ENCODE measurements at places on chromosomes 1 and 21. TPM values are rescaled to one million over a fixed set of nuclear protein-coding genes. Genes with fewer than 3 reads are reported as not detected.

The MATN1 gene
- 0.14 TPM for total RNA-seq

The IL12RB2 gene
- 4.6 TPM for total RNA-seq

The AUNIP gene
- total RNA-seq = 4.5 TPM

The KIAA0040 gene
- 14.4 TPM for total RNA-seq

The FAM72A gene
- 8.5 TPM for total RNA-seq

The PRAMEF9 gene
- total RNA-seq = 0.05 TPM

The TFAP2E gene
- total RNA-seq = 0.52 TPM

The TGFB2 gene
- total RNA-seq = 0.94 TPM

The IL20 gene
- total RNA-seq = 0.05 TPM

The TXNDC12 gene
- 43.9 TPM for total RNA-seq

The EPHA8 gene
- total RNA-seq = not detected

The ATP6V1G3 gene
- not detected for total RNA-seq

The CAPN8 gene
- total RNA-seq = 0.38 TPM

The CRABP2 gene
- total RNA-seq = 20.7 TPM

The IL24 gene
- total RNA-seq = 0.09 TPM

The ATP1A2 gene
- total RNA-seq = 0.38 TPM

The TSPAN1 gene
- 1.4 TPM for total RNA-seq

The ABCG1 gene
- 20.5 TPM for total RNA-seq

The BCAN gene
- 0.24 TPM for total RNA-seq

The NUP210L gene
- total RNA-seq = 0.14 TPM

The CD52 gene
- total RNA-seq = 1,020 TPM

The TMEM39B gene
- total RNA-seq = 4.7 TPM

The KIRREL1 gene
- total RNA-seq = 5.9 TPM

The MYBPH gene
- 0.99 TPM for total RNA-seq

The LPAR3 gene
- total RNA-seq = 1.1 TPM

The CYP4B1 gene
- 1.1 TPM for total RNA-seq

Data from thymus (tissue), 14 donors.